ENCODE measurements at places on chromosomes 2 and 18. TPM values are rescaled to one million over a fixed set of nuclear protein-coding genes. Genes with fewer than 3 reads are reported as not detected.

Gene KCNG2
- total RNA-seq, result not detected

Gene MDH1B
- total RNA-seq, result 5.2 TPM

- no peak for DNase-seq
These were observed 103.9 kb upstream of the COL3A1 start for GRCh38 chr2:188870289-188870688.

- DNase-seq, result peak; percentile 16
These were observed 5.1 kb upstream of the STEAP3 start for GRCh38 chr2:119218478-119219064.

Gene COL6A3
- total RNA-seq, result 0.41 TPM

Gene EMX1
- 0.81 TPM for total RNA-seq

DNA sequence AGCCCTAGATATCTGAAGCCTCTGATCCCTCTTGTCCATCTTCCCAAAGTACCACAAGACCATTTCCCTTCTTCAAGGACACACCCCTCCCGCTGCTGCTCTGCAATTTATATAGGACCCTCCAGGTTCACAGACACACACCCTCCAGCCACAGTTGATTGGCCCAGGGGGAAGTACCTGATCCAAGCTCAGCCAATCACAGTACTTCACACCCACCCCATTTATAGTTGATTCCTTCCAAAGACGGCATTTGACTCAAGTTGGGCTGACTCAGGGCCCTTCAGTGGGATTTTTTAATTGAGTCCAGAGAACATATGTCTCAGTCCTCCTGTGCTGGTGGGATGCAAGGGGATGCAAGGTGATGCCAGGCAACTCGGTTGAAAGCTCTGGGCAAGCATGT is 59.2 kb downstream of the GYPC start:
- DNase-seq, result no peak

Gene ELOA2
- total RNA-seq, result not detected

- no peak for DNase-seq
These were observed 73.9 kb downstream of the ARL4C start for GRCh38 chr2:234422981-234423431.

DNA sequence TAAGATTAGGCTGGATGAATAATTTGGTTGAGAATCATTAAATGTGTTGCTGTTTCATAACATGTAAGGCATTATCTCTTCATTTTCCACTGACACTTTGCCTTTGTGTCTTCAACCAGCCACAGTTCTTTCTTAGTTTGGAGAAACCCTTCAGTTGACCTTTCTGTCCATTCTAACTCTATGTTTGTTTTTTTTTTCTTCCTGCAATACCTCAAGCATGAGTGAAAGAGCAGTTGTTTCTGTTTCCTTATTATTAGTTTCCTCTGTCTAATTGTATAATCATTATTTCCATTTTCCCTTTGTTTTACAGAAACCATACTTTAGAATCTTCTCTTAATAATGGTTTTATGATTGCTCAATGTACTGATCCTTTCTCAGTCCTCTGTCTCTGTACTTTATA is 25.6 kb downstream of the HADHB start:
- DNase-seq, result no peak

DNA sequence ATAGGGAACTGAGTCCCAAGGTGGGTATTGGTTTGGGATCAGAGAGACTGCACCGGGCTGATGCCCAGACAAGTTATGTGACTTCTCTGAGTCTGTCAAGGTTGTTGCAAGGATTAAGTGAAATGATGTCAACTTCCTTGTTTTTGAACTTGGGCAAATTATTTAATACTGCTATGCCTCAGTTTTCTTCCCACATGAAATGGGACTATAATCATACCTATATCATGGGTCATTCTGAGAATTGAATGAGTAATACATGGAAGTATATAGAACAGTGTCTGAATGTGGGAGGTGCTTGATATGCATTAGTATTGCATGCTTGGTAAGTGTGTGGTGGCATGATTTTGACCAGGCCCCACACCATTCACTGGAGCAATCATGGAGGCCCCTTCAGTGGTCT is 99.0 kb downstream of the PRKCE start:
- DNase-seq, result no peak

Gene SERPINB5
- 40.1 TPM for total RNA-seq

DNA sequence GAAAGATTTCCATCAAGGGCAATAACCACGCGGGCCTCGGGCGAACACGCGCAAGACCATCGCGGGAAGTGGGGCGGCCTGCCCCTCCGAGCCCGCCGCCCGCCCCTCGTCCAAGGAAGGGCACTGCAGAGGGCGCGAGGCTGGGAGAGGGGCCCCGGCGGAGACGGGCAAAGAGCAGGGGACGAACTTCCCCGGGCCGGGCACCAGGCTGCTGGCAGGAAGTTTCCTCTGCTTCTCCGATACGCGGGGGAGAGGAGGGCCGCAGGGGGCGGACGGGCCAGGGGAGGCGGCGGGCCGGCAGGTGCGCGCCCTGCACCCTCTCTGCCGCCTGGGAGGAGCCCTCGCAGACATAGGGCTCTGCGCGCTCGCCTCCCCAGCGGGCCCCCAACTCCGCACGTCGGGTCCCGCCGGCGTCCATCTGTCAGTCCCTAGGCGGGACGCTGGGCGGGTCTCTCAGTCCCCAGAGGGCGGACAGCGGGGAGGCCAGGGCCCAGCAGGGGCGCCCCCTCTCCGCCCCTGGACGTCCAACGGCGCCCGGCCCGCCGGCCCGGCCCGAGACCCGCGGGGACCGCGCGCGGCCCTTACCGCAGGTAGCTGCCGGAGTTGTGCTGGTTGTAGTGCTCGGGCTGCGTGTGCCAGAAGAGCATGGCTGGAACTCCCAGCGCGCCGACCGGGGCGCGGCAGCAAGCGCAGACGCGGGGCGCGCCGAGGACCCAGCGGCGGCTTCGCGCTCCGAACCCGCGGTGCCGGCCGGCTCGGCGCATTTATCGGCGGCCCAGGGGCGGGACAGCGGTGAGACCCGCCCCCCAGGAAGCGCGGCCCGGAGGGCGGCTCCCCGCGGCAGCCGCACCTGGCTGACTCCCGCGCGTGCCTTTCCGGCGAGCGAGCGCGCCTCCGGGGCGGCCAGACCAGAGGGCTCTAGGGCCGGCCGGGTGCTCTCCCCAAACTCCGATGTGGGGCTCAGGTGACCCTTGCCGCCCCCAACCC is at the start of gene TFCP2L1:
TSS of gene TFCP2L1 (minus strand) at position 740 of the 987 bp plus-strand sequence. CDS start at position 647, 93 bp downstream.
- peak; percentile 50 for DNase-seq

- no peak for DNase-seq
These were observed 53.6 kb upstream of the SLC14A1 start for GRCh38 chr18:45670281-45670962.

Gene EML6
- not detected for total RNA-seq

Gene DSC2
- 0.81 TPM for total RNA-seq

- no peak for DNase-seq
These were observed 108.7 kb upstream of the RAB6C start for GRCh38 chr2:129870685-129871241.

Gene CYTIP
- not detected for total RNA-seq

DNA sequence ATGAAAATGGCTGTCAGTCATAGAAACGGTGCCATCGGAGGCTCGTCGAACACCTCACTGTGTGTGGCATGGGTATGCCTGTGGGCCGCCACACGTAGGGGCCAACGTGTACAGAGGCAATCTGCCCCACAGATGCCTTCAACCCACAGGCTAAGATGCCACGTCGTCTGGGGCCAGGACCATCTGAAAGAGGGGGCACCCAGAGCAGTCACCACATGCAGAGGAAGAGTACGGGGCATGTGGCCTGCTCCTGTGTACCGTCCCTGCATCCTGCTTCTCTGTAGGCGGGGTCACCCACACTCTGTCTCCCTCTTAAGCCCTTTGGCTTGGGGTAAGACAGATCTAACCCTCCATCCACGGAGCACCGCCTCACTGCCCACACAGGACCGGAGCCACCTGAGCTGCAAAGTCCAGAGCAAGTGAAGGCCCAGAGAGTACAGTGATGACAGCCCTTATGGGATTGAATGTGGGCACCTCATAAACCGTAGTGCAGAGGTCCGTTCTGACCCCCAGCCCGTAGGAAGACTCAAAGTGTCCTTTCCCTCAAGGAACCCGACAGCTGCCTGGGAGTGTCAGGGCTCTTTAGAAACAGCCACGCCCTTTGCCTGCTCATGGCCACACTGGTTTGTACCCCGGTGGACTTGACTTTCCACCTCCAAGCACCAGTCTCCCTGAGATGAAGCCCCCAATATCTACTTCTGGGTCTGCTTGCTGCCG is 66.2 kb downstream of the TWIST2 start:
- DNase-seq, result no peak

DNA sequence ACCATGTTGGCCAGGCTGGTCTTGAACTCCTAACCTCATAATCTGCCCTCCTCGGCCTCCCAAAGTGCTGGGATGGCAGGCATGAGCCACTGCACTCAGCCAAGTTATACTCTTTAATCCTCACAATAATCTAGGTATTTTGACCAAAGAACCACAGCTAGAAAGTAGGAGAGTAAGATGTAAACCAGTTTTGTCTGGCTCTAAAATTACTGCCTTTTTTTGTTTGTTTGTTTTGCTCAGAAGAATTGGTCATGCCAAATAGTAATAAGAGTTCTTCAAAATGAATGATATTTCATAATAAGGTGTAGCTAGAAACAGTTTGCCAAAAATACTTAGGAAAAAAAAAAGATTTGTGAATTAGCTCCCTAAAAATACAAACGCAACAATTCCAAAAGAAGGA is 36.7 kb downstream of the SCN2A start:
- no peak for DNase-seq

Measured in Caki2 (cell line).